ENCODE measurements at places on chromosomes 4 and X. TPM values are rescaled to one million over a fixed set of nuclear protein-coding genes. Genes with fewer than 3 reads are reported as not detected.
A peak's percentile ranks its signal among the peaks of the same experiment; 100 is the strongest.

The MAMLD1 gene
- 4.5 TPM for total RNA-seq

DNA sequence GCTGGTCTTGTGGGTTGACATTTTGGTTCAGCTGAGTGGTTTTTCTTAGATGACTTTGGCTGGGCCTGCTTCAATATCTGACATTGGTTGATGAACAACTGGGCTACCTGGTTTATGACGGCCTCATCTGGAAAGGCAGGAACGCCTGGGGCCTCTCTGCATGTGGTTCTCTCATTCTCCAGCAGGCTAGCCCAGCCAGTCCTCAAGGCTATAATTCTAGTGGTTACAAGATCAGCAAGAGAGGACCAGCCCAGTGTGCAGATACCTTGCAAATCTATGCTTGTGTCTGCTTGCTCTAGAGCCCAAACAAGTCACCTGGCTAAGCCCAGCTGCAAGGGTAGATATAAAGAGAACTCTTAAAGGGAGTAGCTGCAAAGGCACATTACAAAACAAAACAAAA is 214.2 kb upstream of the PUDP start:
- DNase-seq, result no peak

GRCh38 chrX:134600714-134601113 is 57.6 kb downstream of the PLAC1 start:
- peak; percentile 67 for DNase-seq

DNA sequence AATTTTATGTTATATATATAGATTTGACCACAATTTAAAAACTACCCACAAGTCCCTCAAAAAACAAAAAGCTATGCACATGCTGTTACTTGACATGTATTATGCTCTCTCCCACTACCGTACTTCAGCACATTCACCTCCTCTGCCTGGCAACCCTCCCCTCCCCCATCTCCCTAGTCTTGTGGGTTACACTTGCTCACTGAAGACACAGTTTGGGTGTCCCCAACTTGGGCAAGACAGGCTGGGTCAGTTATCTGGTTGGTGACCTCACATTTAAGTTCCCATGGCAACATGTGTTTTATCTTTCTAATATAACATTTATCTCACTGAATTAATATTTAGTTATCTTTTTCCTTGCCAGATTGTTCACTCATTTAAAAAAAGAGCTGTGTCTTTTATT is 32.7 kb downstream of the SEC24D start:
- no peak for DNase-seq

- no peak for DNase-seq
Measured at GRCh38 chr4:26434030-26434639, 56.1 kb downstream of the CCKAR start.

DNA sequence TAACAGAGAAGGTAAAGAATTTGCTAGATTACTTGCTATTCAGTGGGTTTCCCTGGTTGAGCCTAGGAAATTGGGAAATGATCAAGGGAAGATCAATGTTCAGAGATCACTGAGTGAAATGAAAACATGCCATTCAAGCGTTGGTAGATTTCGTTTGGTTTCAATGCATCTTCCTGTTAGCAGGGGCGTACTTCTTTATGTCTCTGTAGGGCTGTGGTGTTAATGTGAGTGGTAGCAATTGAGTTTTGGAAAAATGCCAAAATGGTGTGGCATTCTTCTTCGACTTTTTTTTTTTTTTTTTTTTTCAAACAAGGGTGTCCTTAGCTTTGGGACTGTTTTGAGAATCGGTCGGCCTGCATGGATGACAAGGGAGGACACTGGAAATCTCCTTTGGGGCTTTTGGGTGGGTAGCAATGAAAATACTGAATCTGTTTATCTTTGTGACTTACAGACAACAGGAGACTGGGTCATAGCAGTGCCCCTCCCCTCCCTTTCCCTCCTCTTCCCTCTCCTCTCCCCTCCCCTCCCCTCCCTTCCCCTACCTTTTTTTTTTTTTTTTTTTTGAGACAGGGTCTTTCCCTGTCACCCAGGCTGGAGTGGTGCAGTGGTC is 50.4 kb downstream of the SPRY1 start:
- DNase-seq, result no peak

DNA sequence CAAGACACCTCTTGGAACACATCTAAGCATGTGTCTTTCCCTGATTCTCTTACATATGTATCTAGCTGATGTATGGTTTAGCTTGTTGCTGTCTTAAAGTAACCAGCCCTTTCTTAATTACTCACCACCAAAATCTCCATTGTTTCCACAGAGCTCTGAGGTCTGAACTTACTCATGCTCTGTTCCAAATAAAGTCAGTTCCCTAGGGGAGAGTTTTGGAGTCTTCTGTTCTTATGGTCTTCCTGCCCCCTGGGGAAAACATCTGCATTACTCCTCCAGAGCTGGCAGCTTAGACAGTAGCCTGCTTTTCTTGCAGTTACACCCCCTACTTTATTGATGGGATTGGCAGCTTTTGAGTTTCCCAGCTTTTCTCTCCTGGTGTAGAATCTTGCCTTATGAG is 125.8 kb downstream of the EDA start:
- DNase-seq, result no peak

The RNF212 gene
- not detected for total RNA-seq

DNA sequence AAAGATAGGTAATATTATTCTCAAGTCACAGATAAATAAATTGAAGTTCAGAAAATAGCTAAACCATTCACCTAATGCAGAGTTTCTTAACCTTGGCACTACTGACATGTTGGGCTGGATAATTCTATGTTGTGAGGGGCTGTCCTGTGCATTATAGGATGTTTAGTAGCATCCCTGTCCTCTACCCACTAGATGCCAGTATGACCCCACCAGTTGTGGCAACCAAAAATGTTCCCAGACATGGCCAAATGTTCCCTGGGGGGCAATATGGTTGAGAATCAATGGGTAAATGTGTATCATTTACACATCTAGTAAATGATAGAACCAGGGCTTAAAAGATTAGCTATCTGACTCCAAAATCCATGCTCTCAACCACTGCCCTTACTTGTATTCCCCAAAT is 140.9 kb downstream of the COL4A6 start:
- no peak for DNase-seq

- DNase-seq, result no peak
Measured at GRCh38 chr4:94441838-94442237, 9.9 kb upstream of the PDLIM5 start.

The DCX gene
- not detected for total RNA-seq

DNA sequence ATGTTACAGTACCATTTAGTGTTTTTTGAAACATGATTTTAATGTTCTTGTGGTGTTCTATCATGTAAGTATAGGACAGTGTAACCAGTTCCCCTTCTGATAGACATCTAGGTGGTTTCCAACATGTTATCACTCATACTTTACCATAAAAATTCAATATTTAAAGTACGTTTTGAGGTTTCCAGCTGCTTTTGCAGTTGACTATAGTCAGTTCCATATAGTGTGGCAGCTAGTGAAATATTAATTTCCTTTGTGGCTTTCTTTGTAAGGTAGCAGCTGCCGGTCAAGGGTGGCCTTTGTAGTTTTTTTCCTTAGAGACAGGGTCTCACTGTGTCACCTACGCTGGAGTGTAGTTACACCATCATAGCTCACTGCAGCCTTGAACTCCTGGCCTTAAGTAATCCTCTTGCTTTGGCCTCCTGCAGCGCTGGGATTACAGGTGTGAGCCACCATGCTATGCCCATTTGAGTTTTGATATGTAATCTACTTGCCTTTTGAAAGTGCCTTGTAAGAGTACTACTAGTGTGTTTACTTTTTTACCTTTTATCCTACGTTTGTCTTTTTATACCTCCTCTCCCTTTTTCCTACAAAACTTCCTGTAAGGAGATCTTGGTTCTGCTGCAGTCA is 63.0 kb downstream of the ARHGAP10 start:
- no peak for DNase-seq

GRCh38 chr4:17189401-17189720 is 290.9 kb upstream of the LDB2 start:
- peak; percentile 39 for DNase-seq

DNA sequence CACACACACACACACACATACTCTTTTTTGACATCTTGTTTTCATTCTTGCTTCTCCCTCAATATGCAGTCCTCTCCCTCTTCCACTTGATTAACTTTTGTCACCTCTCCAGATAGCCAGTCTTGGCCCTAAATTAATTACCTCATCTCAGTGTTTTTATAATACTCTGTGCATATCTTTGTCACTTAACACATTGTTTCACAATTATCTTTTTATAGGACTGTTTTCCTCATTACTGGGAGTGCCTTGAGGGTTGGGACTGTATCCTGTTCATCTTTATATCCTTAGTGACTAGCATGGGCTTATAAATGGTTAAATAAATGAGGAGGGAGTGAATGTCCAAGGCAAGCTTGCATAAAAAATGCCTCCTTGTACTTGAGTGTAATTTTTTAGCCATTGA is 33.1 kb downstream of the SYNPO2 start:
- DNase-seq, result no peak

DNA sequence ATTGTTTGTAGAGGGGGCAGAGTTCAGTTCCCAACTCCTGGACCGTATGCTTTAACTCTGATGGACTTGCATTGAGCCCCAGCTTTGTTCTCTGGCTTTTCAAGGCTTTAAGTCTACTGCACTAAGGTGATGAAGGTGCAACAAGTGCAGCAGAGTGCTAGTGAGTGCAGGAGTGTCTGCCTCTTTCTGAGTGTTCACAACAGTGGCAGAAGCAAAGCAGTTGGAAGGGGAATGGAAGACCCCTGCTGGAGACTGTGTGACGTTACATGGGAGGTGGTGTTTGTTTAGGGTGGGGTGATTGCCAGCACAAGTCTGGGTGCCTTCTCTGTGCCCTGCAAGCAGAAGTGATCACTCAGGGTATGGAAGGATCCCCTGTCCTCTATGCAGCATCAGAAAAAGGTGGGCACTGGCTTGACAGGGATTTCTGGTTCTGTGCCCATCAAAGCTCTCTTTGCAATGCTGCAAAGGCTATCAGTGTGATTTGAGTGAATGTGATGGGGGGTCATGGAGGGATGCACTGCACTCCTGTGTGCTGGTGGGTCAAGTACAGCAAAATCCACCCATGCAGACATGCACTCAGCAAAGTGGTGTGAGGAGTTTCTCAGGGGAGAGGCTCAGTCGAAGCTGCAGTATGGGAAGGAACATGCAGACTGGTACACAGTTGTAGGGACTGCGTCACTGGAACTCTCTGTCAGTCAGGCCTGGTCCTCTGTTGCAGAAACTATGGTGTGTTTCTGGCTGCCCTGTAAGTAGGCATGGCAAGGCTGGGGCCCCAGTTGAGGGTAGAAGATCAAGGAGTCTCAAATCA is 70.9 kb upstream of the UGT2B7 start:
- no peak for DNase-seq

DNA sequence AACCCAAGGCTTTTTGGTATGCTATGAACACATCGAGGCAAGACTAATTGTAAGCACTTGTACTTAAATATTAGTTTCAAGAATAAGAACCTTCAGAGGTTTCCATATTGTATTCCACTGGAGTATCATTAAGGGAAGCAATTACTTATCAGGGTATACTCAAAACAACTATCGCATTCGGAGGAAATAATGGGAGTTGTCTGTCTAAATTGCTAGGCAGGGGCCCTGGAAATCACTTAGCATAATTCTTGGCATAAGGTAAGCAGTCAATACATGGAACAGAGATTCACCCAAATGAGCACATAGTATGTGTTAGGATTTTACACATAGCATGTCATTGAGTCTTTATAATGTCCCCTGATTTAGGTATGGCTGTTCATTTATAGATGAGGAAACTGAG is 249.4 kb downstream of the DHX15 start:
- no peak for DNase-seq

The HSD17B10 gene
- 88.3 TPM for total RNA-seq

DNA sequence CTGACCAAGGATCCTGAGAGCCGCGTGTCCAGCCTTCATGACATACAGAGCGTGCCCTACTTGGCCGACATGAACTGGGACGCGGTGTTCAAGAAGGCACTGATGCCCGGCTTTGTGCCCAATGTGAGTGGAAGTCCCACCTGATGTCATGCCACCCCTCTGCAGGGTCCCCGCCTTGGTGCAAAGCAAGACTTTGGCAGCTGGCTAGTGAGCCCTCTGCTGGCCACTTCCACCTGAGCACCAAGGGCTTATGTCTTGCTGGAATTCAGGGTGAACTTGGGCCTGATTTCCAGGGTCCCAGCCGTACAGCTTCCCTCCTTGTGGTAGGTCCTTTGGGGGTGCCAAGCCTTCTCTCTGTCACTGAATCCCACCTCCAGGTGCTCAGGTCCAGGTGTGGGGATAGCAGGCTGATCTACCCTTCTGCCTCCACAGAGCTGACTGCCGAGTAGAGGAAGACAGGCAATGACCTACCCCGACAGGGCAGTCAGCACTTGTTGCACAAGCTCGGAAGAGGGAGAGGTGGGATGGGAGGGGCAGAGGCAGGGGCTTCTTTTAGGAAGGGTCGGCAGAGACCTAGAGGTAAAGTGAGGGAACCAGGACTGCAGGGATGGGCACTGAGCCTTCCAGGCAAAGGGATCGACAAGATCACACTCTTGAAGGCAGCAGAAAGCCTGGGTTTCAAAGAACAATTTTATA is 248.1 kb downstream of the EVC2 start:
- DNase-seq, result no peak
